ENCODE measurements at places on chromosomes 2 and 18. TPM values are rescaled to one million over a fixed set of nuclear protein-coding genes. Genes with fewer than 3 reads are reported as not detected.
A peak's percentile ranks its signal among the peaks of the same experiment; 100 is the strongest.

CLEC4F gene
- total RNA-seq = not detected

GRCh38 chr2:165113414-165113813, 90.4 kb downstream of the SCN3A start:
- no peak for DNase-seq

GRCh38 chr18:62329691-62330454, 4.8 kb downstream of the TNFRSF11A start:
- DNase-seq = peak; percentile 79

DOK6 gene
- total RNA-seq = not detected

- no peak for DNase-seq
Measured at GRCh38 chr18:43276491-43276890, 799 bp downstream of the SYT4 start.

- DNase-seq = no peak
Measured at GRCh38 chr18:52874774-52875173, 534.8 kb downstream of the DCC start.

DNA sequence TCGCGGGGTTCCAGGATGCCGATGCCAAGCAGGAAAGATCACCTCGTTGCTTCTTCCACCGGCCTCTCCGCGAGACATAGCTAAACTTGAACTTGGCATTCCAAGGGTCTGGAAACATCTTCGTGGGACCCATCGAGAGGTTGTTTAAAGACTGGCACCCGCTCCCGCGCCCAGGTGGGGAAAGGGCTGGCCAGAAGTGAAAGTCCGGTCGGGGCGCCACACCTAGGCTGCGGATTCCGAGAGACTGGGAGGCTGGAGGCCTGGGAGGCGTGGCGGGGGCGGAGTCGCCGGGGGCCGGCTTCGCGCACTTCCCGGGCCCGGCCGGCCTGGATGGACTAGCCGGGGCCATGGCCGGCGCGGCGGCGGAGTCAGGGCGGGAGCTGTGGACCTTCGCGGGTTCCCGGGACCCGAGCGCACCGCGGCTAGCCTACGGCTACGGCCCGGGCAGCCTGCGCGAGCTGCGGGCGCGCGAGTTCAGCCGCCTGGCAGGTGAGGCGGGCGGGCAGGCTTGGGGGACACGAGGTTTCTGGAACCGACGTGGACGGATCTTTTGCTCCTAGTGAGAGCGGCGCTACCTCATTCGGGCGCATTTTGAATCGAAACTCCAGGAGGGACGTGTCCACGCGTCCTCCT, at the start of gene MOCOS:
Gene MOCOS (plus strand): TSS at position 305 of the 633 bp plus-strand sequence. CDS start 43 bp downstream, at position 348.
- DNase-seq = peak; percentile 32

TUBB8B gene
- total RNA-seq = not detected

GRCh38 chr2:230505162-230505561, 89.2 kb downstream of the SP100 start:
- no peak for DNase-seq

DNA sequence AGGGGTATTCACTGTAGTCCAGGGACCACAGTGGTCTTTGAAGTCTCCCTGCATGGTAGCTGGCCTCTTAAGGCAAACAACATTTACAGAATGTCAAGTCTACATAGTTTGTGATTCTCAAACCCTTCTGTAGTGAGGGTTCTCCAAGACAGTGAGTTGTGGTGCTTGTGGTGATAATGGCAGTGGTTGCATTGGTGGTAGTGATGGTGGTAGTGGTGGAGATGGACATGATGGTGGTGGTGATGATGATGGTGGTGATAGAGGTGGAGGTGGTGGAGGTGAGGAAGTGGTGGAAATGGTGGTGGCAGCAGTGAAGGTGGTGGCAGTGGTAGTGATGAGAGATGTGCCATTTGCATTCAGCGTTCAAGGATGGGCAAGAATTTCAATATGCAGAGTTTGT, 104.9 kb downstream of the TACR1 start:
- no peak for DNase-seq

- no peak for DNase-seq
Measured at GRCh38 chr2:23518481-23519333, 133.7 kb downstream of the KLHL29 start.

GRCh38 chr18:26089293-26090129, 902 bp downstream of the SS18 start:
- DNase-seq = peak; percentile 31

PRPF40A gene
- total RNA-seq = 97.4 TPM

DNA sequence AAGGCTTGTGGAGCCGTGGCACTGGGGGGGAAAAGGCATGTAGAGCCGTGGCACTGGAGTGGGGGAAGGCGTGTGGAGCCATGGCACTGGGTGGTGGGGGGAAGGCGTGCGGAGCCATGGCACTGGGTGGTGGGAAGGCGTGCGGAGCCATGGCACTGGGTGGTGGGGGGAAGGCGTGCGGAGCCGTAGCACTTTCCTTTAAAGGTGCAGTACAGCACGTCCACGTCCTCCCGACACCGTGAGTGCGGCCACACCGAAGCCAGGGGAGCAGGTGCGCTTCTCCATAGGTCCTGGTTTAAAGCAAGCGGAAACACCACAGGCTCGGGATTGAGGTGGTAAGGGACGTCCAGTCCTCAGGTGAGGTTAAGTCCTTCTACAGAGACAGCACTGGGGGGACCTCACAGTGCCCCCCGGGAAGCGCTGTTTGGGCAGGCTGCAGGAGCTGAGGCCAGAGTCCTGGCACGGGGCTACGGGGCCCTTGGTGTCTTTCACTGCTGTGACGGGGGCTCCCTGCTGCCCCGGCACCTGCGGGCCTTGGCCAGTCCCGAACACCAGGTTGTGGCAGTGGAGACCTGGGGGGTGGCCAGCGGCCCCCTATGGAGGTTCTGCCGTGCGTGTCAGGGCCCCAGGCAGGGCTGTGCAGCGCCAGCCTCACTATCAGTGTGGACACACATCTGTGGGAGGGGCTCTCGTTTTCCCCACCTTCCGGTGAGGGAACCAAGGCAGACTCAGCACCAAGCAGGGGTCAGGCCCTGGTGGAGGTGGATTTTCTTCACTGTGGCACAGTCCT, 93.0 kb upstream of the CTDP1 start:
- DNase-seq = no peak

DNA sequence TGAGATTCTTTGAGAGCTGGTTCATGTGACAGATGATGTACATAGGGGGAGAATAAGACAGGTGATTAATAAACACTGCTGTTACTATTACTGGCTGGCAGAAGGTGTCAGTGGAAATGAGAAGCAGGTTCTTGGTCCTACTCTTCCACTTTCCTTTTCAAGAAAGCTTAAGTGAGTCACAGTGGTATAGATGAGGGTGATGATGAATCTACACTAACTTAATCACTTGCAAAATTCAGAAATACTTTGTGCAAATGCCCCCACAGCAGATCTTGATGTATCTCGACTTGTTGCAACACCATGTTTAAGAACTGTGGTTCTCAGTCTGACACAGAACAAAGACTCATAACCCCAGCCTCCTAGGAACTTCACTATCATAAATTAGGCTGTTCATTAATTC, 35.9 kb upstream of the MGAT5 start:
- no peak for DNase-seq

GPAT2 gene
- 37.7 TPM for total RNA-seq

DNA sequence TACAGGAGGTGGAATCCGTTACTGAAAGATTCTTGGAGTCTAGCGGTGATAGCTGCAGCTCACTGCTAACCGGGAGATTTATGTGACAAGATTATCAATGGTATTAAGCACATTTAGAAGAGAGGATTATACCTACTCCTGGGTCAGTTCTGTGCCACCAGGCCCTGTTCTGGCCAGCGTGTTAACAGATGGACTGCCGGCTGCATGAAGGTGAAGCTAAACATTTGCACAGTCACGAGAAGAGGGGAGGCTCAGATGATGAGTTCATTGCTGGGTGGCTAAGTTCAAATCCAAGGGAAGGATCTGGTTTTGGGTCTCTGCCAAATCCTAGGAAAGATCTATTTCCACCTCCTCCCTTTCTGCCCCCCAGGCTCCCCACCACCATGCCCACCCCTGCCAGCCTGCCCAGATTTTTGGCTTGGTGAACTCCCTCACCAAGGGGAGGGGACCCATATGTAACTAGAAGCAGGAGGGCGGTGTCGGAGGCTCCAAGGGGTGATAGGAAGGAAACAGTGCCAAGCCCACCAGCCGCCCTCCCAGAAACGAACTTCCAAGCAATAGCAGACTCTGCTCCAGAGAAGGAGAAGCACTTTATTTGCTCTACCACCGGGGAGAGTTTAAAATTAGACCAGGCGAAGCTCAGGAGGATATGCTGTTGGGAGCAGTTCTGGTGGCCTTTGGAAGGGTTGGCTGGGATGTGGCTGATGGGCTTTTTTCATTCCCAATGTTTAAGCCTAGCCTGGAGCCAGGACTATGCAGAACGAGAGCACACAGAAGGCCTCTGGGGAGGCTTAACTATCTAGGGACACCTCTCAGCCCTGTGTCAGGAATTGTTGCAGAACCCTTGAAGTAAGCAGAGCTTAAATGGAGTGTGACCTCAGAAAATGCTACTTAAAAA, 200.5 kb downstream of the KLHL29 start:
- no peak for DNase-seq

CCBE1 gene
- total RNA-seq = 161 TPM

GRCh38 chr2:62036761-62037250, 131.3 kb downstream of the COMMD1 start:
- DNase-seq = no peak

SKOR2 gene
- total RNA-seq = not detected

DNA sequence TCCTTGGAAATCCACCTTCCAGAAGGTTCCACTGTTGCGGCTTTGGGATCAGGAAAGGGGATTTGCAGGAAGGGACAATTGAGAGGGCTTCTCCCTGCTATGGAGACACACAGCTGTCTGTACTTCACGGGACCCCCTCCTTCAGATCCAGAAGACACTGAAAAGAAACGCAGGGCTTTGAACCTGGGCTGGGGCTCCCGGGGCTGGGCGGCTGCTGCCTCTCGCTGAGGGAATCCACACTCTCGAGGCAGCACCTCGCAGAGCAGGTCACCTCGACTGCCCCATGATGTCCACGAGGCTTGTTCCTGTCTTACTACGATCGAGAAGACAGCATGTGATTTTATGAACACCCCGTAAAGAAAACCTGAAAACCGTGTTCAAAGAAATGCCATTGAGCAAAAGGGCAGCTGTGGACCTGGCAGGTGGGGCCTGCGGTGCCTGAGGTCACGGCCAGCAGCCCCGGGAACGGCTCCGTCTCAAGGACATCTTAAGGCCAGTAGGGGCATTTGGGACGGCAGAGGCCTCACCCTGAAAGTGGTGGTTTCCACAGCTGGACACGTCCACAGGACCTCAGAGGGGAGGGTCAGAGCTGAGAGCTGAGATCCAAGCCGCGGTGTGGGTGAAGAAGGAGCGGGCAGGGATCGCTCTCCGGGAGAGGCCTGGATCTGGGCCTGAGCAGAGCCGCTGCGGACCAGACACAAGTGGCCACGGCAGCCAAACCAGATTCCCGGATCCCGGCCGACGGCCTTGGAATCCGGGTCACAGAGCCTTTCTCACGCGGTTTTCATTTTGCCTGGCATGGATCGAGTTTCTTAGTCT, 165.7 kb downstream of the RTP5 start:
- DNase-seq = no peak

- DNase-seq = no peak
Measured at GRCh38 chr2:195027947-195028346, 629.1 kb upstream of the SLC39A10 start.

OSR1 gene
- 5.4 TPM for total RNA-seq

DNA sequence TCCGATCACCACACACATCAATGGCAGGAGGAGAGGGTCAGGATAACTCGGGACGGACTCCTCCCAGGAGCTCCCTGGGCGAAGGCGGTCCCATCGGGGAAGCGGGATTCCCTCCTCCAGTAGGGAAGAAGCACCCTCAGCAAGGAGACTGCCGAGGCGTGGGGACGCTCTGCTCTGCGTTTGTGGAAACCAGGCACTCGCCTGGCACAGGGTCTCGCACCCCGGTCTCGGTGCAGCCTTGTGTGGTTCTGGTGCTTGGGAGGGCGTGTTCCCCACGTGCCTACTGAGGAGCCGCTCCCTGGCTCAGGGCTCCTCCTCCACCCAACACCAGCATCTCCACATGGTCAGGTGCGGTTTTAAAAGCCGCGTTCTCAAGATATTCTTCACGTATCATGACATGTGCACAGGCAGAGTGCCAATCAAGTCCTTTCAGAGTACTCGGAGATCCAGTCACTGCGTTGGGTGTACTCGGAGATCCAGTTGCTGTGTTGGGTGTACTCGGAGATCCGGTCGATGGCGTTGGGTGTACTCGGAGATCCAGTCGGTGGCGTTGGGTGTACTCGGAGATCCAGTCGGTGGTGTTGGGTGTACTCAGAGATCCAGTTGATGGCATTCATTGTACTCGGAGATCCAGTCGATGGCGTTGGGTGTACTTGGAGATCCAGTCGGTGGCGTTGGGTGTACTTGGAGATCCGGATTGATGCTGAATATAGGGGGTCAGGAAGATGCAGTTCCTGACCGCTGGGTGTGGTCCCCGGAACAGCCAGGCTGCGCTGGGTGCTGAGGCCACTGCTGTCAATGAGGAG, 117.5 kb downstream of the RTP5 start:
- no peak for DNase-seq

- no peak for DNase-seq
Measured at GRCh38 chr18:27728659-27729058, 448.3 kb downstream of the CDH2 start.

FOXI3 gene
- not detected for total RNA-seq

- no peak for DNase-seq
Measured at GRCh38 chr18:76350134-76351025, 144.7 kb downstream of the ZNF516 start.

TDRD15 gene
- not detected for total RNA-seq

GRCh38 chr18:32958746-32959145, 185.9 kb upstream of the KLHL14 start:
- DNase-seq = no peak
